Calu3 (cell line): ENCODE measurements at places on chromosomes 13 and 19. TPM values are rescaled to one million over a fixed set of nuclear protein-coding genes. Genes with fewer than 3 reads are reported as not detected.

GRCh38 chr19:17292301-17293074 lies 10.7 kb downstream of the ABHD8 start:
- no peaks in the 10 kb centered on the region for H3K27me3 ChIP-seq
- H3K27ac ChIP-seq, result no peak overlapping the region
- no peaks in the 10 kb centered on the region for H3K4me1 ChIP-seq
- peak; percentile 87 for DNase-seq
- H3K36me3 ChIP-seq, result peaks cover 11% of the 10 kb centered on the region
- H3K4me3 ChIP-seq, result peak overlapping the region; percentile 73

GRCh38 chr13:50378509-50379044 lies 363.3 kb downstream of the KCNRG start:
- H3K27me3 ChIP-seq, result no peaks in the 10 kb centered on the region
- no peak overlapping the region for H3K27ac ChIP-seq
- H3K4me3 ChIP-seq, result no peak overlapping the region
- no peaks in the 10 kb centered on the region for H3K36me3 ChIP-seq

DNA sequence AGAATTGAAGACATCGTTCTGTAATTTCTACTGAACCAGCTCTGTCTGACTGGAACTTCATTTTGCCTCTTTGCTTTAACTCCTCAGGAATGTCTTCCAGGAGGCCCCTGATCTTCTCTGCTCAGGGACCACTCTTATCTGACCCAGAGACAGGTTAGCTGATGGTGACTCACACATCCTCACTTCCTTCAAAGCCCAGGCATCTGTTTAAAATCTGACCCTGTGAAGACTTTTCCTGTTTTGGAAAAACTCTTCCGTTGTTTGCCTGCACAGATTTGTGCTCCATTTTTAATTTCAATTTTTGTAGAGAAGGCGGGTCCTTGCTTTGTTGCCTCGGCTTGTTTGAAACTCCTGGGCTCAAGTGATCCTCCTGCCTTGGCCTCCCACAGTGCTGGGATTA lies 1.6 kb downstream of the ARL11 start:
- DNase-seq, result no peak
- no peaks in the 10 kb centered on the region for H3K4me1 ChIP-seq
- H3K27ac ChIP-seq, result no peak overlapping the region
- H3K36me3 ChIP-seq, result no peaks in the 10 kb centered on the region
- no peaks in the 10 kb centered on the region for H3K27me3 ChIP-seq
- H3K4me3 ChIP-seq, result no peak overlapping the region

- no peaks in the 10 kb centered on the region for H3K4me1 ChIP-seq
- H3K27me3 ChIP-seq, result no peaks in the 10 kb centered on the region
- no peak overlapping the region for H3K4me3 ChIP-seq
Measured at GRCh38 chr19:30444253-30444671, 72.1 kb downstream of the ZNF536 start.

- DNase-seq, result no peak
- H3K27ac ChIP-seq, result no peak overlapping the region
- no peaks in the 10 kb centered on the region for H3K27me3 ChIP-seq
- no peaks in the 10 kb centered on the region for H3K36me3 ChIP-seq
Measured at GRCh38 chr19:5191091-5191490, 149.5 kb downstream of the PTPRS start.

DNA sequence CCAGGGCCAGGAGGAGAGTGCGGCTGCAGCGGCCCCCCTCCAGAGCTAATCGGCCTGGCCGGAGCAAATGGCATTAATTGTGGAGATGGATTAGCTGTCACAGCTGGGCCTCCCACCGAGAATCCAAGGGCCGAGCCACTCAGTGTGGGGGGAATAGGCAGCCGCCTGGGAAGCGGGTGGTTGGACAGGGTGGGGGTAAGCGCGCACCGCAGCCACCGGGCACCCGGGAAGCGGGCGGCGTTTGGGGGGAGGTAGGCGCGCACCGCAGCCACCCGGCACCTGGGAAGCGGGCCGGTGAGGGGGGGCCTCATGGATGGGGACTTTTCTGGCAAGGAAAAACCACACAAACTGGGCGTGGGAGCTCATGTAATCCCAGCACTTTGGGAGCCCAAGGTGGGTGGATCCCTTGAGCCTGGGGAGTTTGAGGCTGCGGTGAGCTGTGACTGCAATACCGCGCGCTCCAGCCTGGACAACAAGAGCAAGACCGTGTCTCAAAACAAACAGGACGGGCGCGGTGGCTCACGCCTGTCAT lies 9.7 kb downstream of the R3HDM4 start:
- H3K27me3 ChIP-seq, result no peaks in the 10 kb centered on the region
- no peaks in the 10 kb centered on the region for H3K4me1 ChIP-seq
- no peak overlapping the region for H3K4me3 ChIP-seq
- no peak overlapping the region for H3K27ac ChIP-seq

DNA sequence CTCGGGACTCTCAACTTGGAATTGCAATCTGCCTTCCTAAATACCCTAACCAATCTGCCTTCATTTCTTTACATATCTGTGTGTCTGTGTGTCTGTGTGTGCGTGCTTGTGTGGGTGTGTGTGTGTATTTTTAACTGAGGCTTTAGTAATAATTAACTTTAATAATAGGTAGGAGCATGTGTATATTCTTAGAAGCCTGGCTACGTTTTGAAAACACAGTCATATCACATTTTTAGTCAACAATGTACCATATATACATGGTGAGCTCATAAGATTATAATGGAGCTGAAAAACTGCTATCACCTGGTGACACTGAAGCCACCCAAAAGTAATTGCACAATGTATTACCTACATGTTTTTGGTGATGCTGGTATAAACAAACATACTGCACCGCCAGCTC lies 65.4 kb upstream of the ATXN8OS start:
- H3K27me3 ChIP-seq, result no peaks in the 10 kb centered on the region
- H3K27ac ChIP-seq, result no peak overlapping the region
- no peak overlapping the region for H3K4me3 ChIP-seq

- no peak overlapping the region for H3K27ac ChIP-seq
- no peak overlapping the region for H3K4me3 ChIP-seq
- H3K27me3 ChIP-seq, result no peaks in the 10 kb centered on the region
- H3K4me1 ChIP-seq, result no peaks in the 10 kb centered on the region
- no peak for DNase-seq
- H3K36me3 ChIP-seq, result peaks cover 17% of the 10 kb centered on the region
Measured at GRCh38 chr13:49580980-49581680, 4.2 kb downstream of the RCBTB1 start.

Gene ATP8A2
- total RNA-seq, result 0.05 and 0.07 TPM in 2 replicates

Gene CYP4F22
- not detected in 2 replicates for total RNA-seq

Gene SHFL
- 37.3 and 61.5 TPM in 2 replicates for total RNA-seq

Gene ATXN8OS
- not detected in 2 replicates for total RNA-seq

Gene SYDE1
- 2.1 and 2.6 TPM in 2 replicates for total RNA-seq

Gene LHB
- total RNA-seq, result 1.1 TPM in 1 of 2 replicates, not detected in the other

Gene LILRA1
- not detected in 2 replicates for total RNA-seq

Gene GAS6
- 0.42 and 0.83 TPM in 2 replicates for total RNA-seq

Gene CGB8
- 0.54 and 0.56 TPM in 2 replicates for total RNA-seq
